ENCODE measurements at places on chromosomes 7 and 10.

DNA sequence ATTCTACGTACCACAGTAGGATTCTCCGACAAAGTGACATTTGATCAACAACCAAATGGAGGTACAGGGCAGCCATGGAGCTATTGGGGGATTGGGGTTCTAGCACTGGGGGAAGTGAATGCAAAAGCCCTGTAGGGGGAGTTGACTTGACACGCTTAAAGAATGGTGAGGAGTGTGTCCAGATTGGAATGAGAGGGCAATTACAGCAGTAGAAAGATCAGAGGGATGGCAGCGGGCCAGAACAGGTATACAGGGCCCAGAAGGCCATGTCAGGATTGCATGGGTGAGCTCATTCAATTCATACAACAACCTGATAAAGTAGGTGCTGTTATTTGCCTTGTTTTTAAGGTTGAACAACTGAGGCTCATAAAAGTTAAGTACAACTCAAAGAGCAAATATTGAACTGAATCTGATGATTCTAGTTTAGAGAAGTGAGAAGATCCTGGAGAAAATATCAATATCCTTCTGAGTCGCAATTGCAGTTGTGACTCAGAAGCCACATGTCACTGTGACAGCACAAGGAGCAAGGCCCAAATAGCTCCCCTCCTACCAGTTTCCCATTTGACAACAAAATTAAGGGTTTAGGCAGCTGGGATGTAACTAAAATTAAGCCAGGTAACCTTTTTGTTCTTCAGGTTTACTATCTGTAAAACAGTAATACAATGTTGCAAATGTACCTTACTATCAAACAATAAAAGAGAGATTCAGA lies 28.0 kb upstream of the CTTNBP2 start:
- no peak for DNase-seq

DNA sequence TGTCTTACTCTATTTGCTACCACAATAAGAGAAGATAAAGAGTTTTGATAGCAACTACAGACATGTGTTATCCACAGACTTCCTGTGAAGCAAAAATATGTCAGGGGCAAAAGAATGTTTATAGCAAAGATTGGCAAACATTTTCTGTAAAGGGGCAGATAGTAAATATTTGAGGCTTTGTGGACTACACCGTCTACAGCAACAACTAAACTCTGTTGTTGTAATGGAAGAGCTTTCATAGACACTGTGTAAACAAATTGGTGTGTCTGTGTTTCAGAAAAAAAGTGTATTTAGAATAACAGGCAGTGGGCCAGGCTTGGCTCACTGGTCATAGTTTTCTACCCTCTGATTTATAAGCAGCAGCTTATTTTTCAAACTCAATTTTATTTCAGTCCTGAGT lies 521.4 kb downstream of the ANKRD7 start:
- no peak for DNase-seq

DNA sequence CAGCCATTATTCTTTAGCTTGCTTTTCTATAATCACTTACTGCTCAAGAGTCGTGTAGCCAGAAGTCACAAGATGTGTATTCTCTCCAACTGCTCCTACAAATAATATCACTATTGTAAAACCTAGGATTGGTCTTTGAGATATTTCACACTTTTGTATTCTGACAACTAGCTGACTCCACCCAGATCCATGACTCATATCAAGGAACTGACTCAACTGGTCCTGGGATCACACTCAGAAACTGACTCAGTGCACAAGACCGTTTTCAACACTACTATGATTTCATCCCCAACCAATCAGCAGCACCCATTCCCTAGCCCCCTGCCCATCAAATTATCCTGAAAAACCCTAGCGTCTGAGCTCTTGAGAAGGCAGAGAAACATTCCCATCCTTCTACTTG lies 56.5 kb upstream of the ORC5 start:
- DNase-seq = no peak

GRCh38 chr10:116696919-116697318 lies 45.4 kb downstream of the HSPA12A start:
- no peak for DNase-seq

- DNase-seq = no peak
These were observed 67.3 kb downstream of the CALML3 start for GRCh38 chr10:5592070-5592469.

- DNase-seq = no peak
These were observed 46.4 kb upstream of the ZNF746 start for GRCh38 chr7:149544028-149544427.

DNA sequence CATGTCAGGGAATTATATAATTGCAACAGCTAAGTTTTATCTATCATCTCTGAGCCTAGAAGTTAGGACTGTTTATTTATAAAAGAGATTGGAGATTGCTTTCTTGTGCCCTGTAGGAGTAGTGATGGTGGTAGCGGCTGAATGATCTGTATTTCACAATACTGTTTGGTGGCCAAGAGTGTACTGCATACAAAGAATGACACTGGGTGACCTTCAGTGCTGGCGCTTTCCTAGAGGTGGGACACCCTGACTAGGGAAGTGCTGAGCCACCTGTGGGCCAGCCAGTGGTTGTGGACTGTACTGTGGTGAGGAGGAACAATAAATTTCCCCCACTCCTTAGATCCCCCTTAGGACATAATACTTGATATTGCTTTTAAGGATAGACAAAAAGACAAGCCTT lies 53.0 kb downstream of the COPG2 start:
- DNase-seq = no peak
